Left lobe of liver (tissue), 2 donors: ENCODE measurements at places on chromosomes 7 and 10. TPM values are rescaled to one million over a fixed set of nuclear protein-coding genes. Genes with fewer than 3 reads are reported as not detected.

GRCh38 chr10:69639291-69640195 lies 9.5 kb downstream of the FAM241B start:
- peak; percentile 65 for DNase-seq

DNA sequence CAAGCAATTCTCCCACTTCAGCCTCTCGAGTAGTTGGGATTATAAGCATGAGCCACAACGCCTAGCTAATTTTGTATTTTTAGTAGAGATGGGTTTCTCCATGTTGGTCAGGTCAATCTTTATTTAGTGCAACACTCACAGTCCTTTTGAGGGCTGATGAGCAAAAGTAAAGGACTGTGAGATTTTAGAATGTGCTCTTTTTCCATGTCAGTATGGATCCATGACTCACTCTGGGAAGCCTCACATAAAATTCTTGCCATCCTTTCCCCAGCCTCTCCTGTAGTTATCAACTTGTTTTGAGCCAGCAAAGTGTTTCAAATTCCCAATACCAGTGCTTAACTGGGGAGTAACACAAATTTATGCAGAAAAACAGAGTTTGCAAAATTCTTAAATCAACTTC lies 135.8 kb upstream of the CXCL12 start:
- DNase-seq: no peak

GRCh38 chr10:97497572-97498075 lies 598 bp downstream of the MMS19 start:
- peak; percentile 75 for DNase-seq

DNA sequence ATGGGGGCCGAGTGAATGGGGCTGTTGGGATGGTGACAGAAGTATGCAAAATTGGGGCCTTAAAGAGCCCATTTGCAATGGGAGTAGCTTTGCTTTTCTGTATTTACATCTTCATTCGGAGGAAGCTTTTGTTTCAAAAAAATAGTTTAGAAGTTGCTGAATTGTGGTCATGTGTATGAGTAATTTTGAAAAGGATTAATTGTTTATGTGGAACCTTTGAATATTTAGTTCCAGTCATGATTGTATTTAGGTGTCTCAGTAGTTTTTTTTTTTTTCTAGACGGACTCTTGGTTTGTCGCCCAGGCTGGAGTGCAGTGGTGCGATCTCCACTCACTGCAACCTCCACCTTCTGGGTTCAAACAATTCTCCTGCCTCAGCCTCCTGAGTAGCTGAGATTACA lies 37.2 kb downstream of the RBM33 start:
- DNase-seq: no peak

DNA sequence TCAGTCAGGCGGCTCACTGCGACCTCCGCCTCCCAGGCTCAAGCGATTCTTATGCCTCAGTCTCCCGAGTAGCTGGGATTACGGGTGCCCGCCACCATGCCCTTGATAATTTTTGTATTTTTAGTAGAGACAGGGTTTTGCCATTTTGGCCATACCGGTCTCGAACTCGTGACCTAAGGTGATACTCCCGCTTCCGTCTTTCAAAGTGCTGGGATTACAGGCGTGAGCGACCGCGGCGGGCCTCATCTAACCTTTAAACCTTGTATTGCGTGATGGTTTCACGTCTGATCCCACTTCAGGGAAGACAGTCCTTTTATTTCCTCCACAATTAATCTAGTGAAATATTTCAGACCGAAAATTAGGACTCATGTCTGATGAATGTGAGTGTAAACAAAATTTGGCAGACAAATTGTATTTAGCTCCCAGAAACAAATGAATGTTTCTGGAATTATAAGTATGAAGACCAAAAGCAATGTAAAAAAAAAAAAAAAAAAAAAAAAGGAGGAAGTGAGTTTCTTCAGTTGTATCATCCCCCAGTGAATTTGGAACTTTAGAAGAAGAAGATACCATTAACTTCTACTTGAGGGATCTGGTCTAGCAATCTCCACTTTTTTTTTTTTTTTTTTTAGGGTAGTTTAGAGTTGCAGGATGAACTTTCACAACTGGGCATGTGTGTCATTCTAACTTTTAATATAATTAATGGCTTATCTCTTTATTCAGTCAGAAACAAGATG lies 1.6 kb downstream of the NUP42 start:
- no peak for DNase-seq

DNA sequence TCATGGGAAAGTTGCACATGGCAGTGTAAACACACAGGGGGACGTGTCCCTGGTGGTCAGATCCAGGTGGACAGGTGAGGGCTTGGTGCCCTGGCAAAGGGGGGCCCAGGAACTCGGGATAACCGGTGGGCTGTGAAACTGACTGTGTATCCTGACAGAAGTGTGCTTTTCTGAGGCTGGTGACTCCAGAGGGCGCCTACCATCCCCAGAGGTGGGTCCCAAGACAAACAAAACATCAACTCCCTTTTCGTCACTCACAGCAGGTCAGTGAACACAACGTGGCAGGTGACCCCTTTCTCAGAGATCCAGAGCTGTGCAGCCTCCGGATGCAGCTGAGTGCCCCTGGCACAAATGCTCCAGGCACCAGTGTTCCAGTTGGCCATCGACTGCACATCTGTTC lies 56.0 kb upstream of the DDC start:
- DNase-seq: no peak

TAS2R4 gene
- 0.40 TPM for total RNA-seq

C10orf62 gene
- total RNA-seq: 3.7 TPM

BTBD16 gene
- 1.5 TPM for total RNA-seq
